ENCODE measurements at places on chromosomes 2 and 18. TPM values are rescaled to one million over a fixed set of nuclear protein-coding genes. Genes with fewer than 3 reads are reported as not detected.

- DNase-seq, result no peak
These were observed 728.1 kb upstream of the SOX11 start for GRCh38 chr2:4964001-4964540.

- no peak for DNase-seq
These were observed 34.4 kb downstream of the CYP27C1 start for GRCh38 chr2:127185705-127186104.

DNA sequence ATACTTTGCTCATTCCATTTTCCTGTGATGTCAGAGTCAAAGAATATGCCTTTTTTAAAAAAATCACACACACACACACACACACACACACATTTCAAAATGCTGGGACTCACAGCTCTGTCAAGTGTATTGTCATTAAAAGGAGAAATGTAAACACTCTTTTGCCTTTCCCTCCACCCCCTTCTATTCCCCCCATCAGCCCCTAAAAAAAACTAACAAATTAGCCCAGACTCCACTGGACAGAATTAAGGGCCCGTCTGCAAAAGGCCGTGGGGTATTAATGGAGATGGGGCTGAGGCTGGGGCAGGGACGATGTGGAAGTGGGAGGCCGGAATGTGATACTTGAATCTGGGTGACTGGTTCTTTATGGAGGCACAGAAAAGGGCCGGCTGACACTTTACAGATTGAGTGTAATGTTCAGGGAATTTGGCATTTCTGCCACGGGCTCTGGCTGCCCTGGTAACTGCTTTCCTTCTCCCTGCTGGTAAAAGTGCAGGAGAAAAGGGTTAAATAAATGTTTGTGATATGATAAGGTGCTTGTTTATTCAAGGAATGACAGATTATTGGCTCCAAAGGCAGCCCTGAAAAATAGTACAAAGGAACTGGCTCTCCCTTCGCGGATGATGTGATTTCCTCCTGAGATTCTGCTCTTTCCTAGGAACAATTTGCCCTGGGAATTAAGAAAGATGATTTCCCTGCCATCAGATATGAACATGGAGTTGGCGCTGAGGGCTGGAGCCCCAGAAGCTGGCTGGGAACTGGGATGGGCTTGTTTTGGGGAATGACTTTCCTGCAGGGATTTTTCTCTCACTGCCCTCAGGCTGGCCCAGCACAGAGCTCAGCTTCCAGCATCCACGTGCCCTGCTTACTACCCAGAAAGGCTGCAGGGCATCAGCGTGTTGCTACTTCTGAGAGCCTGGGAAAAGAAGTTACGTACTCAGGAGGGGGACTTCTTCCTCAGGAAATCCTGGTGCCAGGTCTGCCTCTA lies 52.8 kb upstream of the CTAGE1 start:
- no peak for DNase-seq

GRCh38 chr18:22650247-22650646 lies 232.5 kb upstream of the CTAGE1 start:
- DNase-seq, result no peak

- DNase-seq, result no peak
These were observed 92.3 kb downstream of the CLIP4 start for GRCh38 chr2:29207352-29208148.

Gene C1QL2
- total RNA-seq, result not detected

DNA sequence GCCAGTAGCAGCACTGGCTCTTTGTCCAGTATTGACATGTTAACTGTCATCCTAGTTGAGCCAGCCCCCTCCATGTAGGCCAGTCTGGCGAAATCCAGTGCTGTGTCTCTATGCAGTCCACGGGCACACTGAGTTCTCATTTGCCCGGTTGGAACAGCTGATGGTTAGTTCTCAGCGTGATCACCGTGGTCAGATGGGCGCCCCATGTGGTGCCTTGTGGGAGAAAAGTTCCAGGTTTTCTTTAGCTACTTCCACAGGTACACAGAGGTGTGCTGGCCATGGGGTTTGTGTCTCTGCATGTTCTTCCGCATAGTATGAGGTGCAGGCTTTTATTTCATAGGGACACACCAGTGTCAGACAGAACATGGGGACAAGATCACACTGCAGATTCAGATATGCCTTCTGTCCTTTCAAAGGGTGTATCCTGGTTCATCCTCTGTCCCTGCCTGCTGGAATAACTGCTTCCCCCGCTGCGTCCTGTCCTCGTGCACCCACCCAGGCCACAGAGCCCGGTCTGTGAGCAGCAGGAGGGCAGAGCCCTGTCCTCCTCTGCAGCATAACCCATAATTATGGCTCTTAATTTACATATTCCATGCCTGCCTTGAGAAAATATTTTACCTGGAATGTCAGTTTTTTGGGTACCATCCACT lies 334.1 kb downstream of the GBX2 start:
- DNase-seq, result no peak

Gene ERICH2
- 0.87 TPM for total RNA-seq

GRCh38 chr2:242058116-242058680 lies 188.7 kb downstream of the RTP5 start:
- DNase-seq, result no peak

DNA sequence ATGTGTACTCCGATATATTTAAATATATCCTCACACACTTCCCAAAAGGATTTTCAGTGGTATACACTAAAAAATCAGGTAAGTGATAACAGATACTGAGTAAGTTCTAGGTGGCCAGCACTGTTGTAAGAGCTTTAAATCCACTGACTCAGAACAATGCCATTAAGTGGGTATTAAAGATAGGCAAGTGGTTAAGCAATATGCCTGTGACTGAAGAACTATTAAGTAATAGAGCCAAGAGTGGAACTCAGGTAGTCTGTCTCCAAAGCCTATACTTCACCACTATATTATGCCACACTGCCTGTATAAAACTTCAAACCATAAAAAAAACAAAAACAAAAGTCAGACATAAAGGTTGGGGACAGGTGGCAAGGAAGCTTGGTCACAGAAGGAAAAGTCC lies 37.2 kb downstream of the THUMPD2 start:
- no peak for DNase-seq

GRCh38 chr2:219323434-219323833 lies 9.1 kb downstream of the RESP18 start:
- DNase-seq, result no peak

DNA sequence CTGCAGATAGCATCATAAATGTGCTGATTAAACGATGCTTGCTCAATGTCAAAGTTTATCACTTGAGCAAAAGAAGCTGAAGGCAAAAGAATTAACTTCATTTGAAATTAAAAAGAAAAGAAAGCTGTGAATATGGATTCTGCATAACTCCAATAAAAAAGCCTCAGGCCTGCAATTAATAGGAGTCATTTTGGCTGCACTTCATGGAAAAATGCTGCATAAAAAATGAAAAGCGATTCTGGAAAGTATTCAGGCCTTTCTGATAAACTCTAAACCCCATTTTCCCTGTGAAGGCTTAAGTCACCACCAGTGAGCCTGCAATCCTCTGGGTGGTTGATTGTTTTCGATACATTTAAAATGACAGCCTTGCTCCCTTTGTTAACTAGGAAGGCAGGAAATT lies 1793.4 kb downstream of the SUCLG1 start:
- DNase-seq, result no peak

DNA sequence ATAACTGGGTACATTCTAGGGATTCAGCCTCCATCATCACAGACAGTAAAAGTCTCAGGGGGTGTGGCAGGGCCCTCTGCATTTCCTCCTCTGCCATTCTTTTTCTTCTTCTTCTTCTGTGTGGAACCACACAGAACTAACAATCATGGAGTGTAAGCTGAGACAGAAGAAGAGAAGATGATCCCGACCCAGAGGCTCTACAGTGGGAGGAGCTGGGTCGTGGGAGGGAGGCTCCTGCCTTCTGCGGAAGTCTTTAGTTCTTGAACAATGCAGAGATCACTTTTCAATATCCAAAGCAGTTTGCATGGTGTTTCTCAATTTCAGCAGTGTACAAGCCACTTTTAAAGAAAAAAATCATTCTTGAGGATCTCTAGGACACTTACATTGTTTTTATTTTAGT lies 80.9 kb downstream of the KCNS3 start:
- no peak for DNase-seq

- no peak for DNase-seq
These were observed 51.3 kb downstream of the RNF144A start for GRCh38 chr2:6968319-6969100.

DNA sequence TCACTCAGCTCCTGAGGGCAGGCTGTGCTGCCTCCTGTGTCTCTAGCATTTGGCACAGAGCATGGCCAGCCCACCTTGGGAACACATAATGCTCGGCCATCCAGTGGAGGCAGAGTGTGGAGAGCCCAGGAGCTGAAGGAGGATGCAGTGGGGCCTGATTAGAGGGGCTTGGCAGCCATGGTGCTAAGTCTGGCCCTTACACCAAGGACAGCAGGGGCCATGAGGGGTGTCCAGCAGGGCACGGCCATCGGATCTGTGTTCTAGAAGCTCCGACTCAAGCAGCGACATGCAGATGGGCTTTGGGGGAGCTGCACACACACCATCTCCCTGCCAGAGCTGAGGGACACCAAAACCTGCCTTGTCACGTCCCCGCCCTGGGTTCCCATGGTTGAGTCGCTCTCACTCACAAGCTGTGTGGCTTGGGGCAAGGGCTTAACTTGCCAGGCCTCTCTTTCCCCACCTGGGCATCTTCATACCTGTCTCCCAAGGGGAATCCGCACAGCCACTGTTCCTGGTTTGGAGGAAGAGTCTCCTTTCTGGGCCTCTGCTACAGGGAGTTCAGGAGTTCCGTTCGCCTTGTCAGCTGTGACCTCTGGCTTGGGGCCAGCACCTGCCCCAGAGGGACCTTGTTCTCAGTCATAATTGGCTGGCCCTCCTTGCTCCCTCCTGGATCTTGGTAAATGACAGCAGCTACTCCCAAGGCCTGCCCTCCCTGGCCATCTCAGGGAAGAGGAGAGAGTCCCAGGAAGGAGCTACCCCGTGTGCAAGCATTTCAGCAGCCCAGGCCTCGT lies 1.3 kb upstream of the TOGARAM2 start:
- no peak for DNase-seq

Gene APLF
- total RNA-seq, result 1.9 TPM

- DNase-seq, result no peak
These were observed 83.7 kb downstream of the CERKL start for GRCh38 chr2:181573140-181573736.

DNA sequence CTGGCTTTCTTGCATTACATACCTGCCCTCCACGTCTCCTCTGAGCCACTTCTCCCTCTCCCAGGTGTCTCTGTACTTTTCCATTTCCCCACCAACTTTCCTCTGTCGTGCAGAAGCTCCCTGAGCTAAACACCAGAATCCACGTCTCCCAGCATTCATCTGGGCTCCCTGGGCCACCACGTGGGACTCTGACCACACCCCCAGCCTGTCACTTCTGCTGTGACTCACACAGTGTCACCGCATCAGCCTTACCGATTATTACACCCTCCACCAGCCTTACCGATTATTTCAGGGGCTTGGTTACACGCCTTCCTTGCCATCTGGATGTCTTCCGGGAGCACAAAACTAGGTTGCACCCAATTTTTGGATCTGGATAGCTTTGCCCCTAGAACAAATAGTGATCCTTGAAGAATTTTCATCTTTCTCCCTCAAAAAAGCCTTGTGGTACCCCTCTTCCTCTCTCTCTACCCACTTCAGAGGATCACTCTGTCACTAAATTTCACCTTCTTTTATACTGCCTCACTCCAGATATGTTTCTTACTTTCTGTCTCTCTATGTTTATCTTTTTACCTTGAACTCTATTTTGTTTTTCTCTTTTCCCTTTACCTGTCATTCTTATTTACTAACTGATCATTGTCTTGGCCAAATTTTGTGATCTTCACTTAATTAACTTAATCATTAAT lies 136.9 kb upstream of the CAB39 start:
- no peak for DNase-seq

- DNase-seq, result no peak
These were observed 57.6 kb downstream of the DOCK10 start for GRCh38 chr2:224984637-224985036.

Gene AGXT
- total RNA-seq, result not detected

DNA sequence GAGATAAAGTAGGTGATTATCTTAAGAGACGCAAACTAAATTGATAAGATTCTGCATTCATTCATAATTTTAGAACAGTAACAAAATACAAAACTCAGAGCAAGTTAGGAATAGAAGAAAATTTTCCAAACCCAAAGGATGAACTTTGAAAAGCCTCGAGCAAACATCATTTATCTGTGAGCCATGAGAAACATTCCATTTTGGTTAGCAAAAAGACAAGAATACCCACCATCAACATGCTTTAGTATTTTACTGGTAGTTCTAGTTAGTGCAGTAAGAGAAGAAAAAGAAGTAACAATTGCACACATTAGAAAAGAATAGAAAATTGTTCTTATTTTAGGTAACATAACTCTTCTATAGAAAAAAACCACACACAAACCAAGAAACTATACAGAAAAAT lies 291.3 kb upstream of the TCF4 start:
- no peak for DNase-seq

GRCh38 chr18:41444943-41445342 lies 510.1 kb upstream of the PIK3C3 start:
- DNase-seq, result no peak

- no peak for DNase-seq
These were observed 64.4 kb downstream of the ACTR2 start for GRCh38 chr2:65292106-65292400.

Gene SULT1C4
- 0.69 TPM for total RNA-seq

Gene SEPTIN10
- 18.3 TPM for total RNA-seq

DNA sequence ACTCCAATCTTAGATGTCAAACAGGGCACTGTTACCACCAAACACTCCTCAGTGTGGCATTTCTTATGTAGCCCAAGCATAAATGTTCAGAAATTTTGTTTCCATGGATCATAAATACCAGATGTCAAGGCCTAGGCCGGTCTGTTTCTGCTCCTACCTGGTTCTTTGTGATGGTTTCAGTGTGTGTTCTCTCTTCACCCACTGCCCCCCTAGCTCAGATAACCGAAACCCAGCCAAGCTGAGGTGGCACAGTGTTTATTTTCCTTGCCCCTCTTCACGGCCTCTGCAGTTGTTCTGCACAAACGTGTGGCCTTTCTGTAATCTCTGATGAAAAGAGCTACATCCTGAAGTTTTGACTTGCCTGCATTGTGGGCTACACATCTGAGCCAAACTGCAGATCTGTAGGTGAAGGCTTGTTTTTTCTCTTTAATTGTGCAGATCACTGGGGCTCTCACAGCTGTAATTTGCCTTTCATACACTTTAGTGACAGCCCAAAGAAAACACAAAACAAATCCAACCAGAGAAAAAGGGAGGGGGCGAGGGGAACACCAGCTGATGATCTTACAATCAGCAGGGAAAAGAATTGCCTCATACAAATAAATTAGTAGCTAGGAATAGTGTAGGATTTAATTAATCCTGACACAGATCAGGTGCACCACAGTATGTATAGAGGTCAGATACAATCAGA lies 99.1 kb downstream of the NRP2 start:
- DNase-seq, result no peak

DNA sequence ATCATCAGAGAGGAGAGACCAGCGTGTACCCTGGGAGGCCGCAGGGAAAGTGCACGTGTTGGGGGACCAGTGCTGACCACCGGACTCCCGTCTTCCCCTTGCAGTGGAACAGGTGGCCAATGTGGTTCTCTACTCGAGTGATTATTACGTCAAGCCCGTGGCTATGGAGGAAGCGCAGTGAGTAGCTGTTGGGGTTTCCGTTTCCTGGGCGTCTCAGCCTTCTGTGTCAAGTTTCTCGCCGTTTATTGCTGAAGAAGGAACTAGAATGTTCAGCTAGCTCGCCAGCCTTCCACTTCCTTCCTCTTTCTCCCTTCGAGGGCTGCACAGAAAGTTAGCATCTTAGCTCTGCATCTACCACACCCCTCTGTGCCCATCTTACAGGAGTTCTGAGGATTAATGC lies 22.8 kb upstream of the DGKD start:
- DNase-seq, result no peak

GRCh38 chr2:63743170-63743981 lies 98.3 kb upstream of the UGP2 start:
- no peak for DNase-seq

Gene RASGRP3
- 2.5 TPM for total RNA-seq

GRCh38 chr2:27830656-27831055 lies 59.1 kb downstream of the MRPL33 start:
- no peak for DNase-seq

Measured in pancreas (tissue), 10 donors.